ENCODE measurements at places on chromosomes 5 and 9.

GRCh38 chr5:55540024-55540423 lies 5.3 kb upstream of the PLPP1 start:
- no peak for DNase-seq

GRCh38 chr9:20208961-20209371 lies 413.3 kb downstream of the MLLT3 start:
- DNase-seq: no peak

GRCh38 chr5:38534156-38534453 lies 22.3 kb downstream of the LIFR start:
- no peak for DNase-seq

DNA sequence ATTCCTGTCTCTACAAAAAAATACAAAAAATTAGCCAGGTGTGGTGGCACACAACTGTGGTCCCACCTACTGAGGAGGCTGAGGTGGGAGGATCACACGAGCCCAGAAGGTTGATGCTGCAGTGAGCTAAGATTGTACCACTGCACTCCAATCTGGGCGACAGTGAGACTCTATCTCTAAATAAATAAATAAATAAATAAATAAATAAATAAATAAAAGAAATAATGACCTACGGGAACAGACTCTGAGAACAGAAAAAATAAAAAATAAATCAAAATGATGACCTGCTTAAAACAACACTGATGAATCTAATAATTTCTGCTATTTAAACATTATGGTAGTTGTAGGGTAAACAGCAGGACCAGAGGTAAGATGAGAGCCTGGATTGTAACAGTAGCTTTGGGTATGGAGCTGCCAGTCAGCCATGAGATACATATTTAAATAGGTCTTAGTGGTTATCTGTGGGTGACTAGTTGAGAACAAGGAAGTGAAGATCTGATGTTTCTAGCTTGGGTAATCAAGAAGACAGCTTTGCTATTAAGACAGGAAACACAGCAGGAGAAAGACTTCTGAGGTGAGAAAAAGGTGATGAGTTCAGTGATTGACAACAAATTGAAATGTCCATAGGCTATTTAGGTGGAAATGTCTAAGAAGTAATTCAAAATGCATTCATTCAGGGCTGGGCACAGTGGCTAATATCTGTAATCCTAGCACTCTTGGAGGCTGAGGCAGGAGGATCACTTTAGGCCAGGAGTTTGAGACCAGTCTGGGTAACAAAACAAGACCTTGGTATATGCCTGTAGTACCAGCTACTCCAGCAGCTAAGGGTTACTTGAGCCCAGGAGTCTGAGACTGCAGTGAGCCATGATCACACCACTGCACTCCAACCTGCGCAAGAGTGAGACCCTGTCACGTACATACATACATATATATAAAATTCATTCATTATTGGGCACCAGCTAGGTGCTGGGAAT lies 11.0 kb downstream of the RNF145 start:
- DNase-seq: no peak

DNA sequence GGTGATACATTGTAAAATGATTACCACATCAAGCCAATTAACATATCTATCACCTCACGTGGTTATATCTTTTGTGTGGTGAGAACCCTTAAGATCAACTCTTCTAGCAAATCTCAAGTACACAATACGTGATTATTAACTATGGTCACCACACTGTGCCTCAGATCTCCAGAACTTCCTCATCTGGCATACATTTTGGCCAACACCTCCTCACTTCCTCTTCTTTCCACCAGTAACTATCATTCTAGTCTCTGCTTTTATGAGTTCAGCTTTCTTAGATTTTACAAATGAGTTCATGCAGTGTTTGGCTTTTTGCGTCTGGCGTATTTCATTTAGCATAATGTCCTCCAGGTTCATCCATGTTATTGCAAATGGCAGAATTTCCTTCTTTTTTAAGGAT lies 35.8 kb downstream of the PRKACG start:
- DNase-seq: no peak

DNA sequence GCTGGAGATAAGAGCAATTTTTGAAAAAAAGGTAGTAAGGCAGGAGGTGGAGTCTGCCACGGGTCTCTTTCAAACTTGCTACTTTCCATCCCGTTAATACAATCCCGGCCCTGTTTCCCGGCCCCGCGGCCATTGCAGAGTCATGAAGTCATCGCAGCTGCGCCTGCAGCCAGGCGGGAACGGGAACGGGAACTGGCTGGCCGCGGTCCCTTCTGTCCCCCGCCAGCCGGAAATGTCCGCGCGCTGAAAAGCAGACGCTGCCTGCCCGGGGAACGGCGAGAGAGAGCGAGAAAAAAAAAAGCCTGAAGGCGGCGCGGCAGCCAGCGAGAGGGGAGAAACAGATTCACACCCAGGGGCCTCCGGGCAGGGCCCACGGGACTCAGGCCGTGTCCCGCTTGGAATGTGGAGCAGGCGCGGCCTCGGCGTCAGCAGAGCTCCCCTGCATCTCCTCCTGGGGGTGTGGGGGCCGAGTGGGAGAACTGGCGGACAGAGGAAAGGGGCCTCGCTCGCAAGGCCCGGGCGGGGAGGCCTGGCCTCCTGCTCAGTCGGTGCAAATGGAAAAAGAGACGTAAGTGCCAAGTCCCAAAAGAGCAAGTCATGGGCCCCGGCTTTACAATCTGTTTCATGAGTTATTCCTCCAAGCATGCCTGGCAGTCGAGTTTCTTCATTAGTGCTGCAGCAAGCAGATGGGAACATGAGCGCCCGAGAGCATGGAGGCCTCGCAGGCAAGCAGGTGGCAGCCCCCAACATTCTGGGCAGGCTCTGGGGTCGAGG lies 201.2 kb upstream of the GAS1 start:
- DNase-seq: no peak

GRCh38 chr5:66012271-66012670 lies 85.9 kb downstream of the ERBIN start:
- no peak for DNase-seq

DNA sequence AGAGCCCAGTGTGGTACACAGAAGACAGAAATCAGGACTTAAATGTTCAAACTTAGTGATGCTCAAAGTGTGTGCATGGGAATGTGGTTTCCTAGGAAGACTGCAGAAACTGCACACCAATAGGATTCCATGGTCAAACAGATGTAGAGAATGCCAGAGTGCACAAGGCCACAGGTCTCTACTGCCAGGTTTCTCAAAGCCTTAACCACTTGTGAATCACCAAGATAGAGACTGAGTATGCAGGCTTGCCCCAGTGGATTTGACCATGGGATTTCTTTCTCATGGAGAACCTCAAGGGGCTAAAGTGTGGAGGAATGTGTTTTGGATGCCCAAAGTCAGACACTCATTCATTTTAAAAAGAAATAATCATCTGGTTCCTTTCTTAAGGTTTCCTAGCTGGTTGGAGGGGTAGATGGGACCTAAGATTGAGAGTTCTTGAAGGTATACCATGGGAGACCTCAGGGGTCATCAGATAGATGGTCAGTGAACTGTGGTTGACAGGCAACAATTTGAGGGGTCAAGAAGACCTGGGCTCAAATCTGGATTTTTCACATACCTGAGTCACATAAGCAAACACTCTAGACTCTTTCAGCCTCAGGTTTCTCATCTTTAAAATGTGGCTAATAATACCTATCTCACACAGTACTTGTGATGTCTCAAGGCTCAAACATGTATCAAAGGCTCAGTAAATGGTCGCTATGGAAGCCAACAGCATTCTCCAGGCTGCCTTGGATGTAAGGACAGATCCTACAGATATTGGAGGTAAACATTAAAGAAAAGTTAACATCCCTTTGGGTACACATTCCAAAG lies 81.1 kb downstream of the BOD1 start:
- no peak for DNase-seq

- no peak for DNase-seq
Observed at GRCh38 chr5:73445665-73446630, 2.6 kb downstream of the FOXD1 start.

GRCh38 chr9:112078432-112078831 lies 96.7 kb downstream of the SUSD1 start:
- no peak for DNase-seq

DNA sequence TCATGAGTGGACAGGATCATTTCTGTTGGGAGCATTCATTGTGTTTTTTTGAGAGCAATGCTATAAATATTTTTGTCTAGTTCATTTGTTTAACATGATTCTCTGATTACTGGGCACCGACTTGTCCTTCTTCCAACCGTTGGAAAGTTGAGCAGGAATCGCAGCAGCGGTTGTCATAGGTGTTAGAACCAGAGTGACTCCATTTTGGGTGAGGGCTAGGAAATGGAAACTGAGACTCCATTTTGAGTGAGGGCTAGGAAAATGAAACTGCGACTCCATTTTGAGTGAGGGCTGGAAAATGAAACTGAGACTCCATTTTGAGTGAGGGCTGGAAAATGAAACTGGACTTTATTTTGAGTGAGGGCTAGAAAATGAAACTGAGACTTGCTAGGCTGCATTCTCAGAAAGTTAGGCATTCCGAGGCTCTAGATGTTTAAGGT lies 100.6 kb downstream of the ICE1 start:
- DNase-seq: no peak

DNA sequence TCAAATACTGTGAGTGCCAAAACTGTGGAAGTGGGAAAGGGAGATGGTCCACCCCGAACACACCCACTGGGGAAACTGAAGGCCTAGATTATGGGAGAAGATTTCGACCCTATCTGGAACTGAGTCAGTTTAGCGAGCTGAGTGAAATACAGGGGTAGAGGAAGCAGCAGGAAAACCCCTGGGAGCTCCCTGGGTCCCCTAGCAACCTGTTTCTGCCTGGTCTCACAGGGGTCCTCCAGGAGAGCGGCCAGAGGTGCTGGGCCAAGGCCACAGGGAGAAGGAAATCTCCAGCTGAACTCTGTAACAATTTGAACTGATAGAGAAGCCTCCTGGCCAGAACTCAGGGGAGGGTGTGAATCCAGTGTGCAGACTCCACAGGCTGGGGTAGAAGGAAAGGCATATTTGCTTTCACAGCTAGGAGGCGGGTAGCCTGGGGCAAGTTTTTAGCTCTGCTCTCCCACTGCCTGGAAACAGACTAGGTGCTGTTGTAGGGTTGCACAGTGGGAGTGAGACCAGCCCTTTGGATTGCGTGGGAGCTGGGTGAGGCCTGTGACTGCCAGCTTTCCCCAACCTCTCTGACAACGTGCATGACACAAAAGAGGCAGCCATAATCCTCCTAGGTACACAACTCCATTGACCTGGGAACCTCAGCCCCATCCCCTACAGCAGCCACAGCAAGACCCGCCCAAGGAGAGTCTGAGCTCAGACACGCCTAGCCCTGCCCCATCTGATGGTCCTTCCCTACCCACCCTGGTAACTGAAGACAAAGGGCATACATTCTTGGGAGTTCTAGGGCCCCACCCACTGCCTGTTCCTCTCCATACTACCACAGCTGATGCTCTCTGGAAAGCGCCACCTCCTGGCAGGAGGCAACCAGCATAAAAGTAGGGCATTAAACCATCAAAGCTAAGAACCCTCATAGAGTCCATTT lies 78.8 kb upstream of the GPBP1 start:
- DNase-seq: no peak

DNA sequence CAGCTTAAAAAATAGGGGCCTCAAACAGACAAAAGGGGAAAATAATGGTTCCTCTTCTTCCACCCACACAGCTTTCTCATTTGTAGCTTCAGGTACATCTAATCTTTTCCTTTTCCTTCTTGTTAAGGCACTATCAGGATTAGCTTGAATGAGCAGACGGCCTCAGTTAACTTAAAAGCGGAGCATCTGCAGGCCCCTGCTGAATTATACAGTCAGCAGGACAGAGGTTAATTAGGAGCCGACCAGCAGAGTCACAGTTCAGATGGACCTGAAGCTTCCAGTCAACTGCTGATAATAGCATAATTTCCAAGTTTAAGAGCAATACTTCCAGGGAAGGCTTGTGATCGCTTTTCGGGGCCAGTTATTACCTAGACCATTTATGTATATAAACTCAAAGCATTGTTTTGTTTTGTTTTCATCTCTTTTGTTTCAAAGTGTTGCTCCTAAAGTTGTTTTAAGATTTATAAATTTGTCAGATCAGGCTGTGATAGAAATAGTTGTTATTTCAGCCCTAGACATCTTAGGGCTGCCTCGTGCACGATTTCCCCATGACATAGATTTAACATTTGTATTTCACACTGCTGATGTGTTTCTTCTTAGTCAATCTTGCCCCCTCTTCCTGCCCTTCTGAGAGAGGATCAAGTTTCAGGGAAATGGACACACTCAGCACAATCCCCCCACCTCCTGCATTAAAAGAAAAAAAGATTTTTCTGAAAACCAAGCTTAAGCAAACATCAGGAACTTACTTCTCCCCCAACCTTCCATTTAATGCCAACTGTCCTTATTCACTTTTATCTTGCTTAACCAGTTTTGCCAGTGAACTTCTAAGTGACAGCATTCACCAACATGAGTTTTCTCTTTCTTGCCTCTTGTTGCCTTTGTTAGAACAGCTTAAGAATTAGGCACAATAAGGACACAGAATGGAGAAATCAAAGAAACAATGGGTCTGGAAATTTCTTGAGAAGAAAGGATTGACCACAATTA lies 449.8 kb downstream of the ARHGEF28 start:
- no peak for DNase-seq

- no peak for DNase-seq
Observed at GRCh38 chr9:107587191-107587963, 97.8 kb upstream of the KLF4 start.

DNA sequence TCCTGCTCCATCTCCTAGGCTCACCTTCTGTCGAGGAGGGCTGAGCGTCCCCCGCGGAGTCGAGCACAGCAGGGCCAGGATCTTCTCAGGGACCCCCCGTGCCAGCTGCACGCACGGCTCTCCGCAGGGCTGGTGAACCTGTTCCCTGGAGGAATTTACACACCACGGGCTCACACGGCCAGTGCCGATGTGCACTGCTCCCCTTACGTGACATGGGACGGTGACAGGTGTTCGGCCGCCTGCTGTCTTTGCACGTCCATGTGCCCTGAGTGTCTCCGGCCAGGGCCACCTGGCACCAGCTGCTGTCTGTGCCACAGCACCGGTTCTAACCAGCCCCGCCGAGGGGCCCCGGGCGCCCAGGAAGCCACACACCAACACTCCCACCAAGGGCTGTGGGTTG lies 8.7 kb upstream of the AGPAT2 start:
- no peak for DNase-seq

- DNase-seq: no peak
Observed at GRCh38 chr5:116495786-116496357, 78.8 kb downstream of the SEMA6A start.

DNA sequence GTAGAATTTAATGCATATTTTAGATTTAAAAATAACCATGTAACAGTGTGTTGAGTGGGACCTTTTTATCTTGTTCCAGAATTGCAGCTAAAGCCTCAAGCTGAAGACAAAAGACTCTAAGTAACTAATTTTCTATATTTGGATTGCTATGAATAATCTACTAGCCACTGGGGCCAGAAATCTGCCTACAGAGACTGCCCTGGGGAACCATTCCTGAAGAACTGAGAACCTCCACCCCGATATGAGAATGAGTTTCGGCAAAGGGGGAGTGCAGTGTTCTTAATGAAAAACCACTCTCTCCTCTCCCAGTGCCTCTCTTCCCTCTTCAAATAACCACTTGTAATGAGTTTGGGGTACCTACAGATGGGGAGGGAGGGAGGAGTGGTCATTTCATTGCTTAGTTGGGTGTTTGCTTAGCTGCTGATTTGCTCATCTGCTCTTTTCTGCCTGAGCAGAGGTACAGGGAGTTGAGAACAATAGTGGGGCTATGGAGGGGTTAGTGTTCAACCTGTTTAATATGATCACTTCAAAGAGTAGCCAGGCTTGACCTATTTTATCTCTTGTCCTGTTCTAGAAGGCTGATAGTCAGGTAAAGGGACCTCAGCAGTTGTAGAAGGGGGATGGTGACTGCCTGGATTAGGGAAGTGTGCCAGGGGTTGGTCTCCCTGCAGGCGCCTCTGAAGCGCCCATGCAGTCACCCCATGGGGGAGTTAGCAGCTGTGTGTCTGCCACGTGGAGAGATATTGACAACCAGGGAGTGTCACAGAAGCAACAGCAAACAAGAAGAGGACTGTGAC lies 47.7 kb downstream of the ATG10 start:
- no peak for DNase-seq
